ENCODE measurements at places on chromosomes 6 and 20.

GRCh38 chr6:165159460-165159859 lies 149.9 kb downstream of the C6orf118 start:
- no peak for DNase-seq

DNA sequence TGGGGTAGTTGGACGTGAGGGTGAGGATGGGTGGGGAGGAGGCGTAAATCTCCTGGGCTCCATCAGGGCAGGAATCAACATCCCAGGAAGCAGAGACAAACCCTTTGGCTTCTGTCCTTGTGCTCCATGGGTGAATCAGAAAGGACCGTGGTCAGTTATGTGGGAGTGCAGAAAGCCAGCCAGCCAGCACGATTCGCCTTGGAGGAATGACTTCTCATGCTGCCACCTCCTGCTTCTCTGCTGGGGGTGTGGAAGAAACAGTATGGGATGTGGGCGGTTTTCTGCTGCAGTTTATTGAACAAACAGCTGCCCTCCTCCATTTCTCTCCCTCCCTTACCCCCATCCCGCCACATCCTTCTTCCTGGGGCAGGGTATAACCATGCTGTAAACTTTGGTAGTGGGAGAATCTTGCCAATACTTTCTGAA lies 214.5 kb downstream of the SOX4 start:
- DNase-seq, result no peak

- no peak for DNase-seq
Measured at GRCh38 chr6:4518506-4518905, 257.7 kb upstream of the CDYL start.

- peak; percentile 28 for DNase-seq
Measured at GRCh38 chr6:130366107-130367005, 539 bp downstream of the TMEM200A start.

DNA sequence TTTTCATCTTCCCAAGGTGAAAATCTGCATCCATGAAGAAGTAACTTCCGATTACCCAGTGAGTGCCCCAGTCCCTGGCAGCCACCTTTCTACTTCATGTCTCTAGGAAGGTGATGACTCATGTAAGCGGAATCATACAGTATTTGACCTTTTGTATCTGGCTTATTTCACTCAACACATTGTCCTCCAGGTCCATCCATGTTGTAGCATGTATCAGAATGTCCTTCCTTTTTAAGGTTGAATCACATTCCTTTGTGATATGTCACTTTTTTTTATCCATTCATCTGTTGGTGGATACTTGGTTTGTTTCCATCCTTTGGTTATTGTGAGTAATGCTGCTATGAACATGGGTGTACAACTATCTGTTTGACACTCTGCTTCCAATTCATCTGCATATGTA lies 176.3 kb upstream of the CDYL start:
- DNase-seq, result no peak

DNA sequence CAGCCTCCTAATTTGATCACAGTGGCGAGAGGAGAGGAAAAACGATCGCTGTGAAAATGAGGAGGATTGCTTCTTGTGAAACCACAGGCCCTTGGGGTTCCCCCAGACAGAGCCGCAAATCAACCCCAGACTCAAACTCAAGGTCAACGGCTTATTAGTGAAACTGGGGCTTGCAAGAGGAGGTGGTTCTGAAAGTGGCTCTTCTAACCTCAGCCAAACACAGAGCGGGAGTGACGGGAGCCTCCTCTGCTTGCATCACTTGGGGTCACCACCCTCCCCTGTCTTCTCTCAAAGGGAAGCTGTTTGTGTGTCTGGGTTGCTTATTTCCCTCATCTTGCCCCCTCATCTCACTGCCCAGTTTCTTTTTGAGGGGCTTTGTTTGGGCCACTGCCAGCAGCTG lies 28.7 kb downstream of the SAYSD1 start:
- no peak for DNase-seq

GRCh38 chr6:48289841-48290240 lies 178.8 kb upstream of the PTCHD4 start:
- DNase-seq, result no peak

GRCh38 chr6:119323478-119323877 lies 26.1 kb downstream of the MAN1A1 start:
- no peak for DNase-seq

DNA sequence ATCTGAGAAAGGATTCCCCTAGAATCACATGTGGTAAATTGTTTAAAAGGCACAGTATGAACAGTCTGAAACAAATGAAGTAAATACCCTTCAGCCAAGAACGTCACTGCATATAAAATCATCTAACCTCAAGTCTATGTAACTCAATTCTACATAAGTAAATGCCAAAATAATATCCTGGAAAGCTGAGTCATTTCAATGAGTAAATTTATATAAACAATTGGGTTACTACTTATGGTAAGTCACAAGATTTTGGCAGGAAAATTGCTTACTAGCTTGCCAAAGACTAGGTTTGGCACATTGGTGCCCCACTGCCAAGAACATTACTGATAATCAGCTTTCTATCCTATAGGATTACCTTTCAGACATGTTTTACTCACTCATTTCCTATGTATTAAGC lies 8.4 kb downstream of the GMDS start:
- DNase-seq, result no peak

GRCh38 chr6:5080574-5080973 lies 4.6 kb upstream of the PPP1R3G start:
- no peak for DNase-seq

GRCh38 chr6:117711369-117711768 lies 36.1 kb downstream of the NUS1 start:
- DNase-seq, result no peak

- no peak for DNase-seq
Measured at GRCh38 chr6:22958677-22959076, 389.3 kb downstream of the HDGFL1 start.

- DNase-seq, result no peak
Measured at GRCh38 chr6:43129434-43130194, 41.5 kb upstream of the SRF start.

DNA sequence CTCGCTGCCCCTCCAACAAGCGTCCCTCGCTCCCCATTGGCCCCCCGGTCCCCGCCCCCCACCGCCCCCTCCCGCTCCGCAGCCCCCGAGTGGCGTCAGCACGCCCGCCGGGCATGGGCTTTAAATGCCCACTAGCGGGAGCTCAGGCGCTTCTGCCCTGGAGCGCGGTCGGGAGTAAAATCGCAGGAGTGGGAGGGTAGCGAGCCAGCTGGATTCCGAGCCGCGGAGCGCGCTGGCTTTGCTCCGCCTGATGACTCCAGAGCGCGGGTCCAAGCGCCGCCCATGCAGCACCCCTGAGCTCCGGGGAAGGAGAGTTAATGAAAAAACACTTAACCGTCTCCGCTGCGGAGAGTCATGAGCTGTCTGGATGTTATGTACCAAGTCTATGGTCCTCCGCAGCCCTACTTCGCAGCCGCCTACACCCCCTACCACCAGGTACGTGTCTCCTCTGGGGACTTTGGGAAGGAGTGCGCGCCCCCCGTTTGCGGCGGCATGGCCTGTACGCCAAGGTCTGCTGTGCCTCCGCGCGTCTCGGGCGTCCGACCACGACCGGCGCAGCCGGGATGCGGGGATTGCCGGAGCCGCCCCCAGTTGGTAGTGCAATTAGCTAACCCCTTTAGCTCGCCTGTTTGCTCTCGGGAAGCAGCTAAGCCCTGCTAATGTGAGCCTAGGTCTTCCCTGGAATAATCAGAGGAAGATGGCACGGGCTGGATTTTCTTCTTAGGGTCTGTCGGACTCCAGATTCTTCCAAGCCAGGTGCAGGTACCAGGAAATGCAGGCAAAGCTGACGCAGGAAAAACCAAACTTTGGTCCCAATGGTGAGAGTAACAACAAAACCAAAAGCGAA lies at the start of gene VGLL2:
VGLL2 (plus strand) TSS at position 149 of the 847 bp plus-strand sequence; CDS start at position 355, 206 bp downstream.
- DNase-seq, result no peak

GRCh38 chr20:35947489-35947888 lies 6.8 kb downstream of the SCAND1 start:
- DNase-seq, result no peak

DNA sequence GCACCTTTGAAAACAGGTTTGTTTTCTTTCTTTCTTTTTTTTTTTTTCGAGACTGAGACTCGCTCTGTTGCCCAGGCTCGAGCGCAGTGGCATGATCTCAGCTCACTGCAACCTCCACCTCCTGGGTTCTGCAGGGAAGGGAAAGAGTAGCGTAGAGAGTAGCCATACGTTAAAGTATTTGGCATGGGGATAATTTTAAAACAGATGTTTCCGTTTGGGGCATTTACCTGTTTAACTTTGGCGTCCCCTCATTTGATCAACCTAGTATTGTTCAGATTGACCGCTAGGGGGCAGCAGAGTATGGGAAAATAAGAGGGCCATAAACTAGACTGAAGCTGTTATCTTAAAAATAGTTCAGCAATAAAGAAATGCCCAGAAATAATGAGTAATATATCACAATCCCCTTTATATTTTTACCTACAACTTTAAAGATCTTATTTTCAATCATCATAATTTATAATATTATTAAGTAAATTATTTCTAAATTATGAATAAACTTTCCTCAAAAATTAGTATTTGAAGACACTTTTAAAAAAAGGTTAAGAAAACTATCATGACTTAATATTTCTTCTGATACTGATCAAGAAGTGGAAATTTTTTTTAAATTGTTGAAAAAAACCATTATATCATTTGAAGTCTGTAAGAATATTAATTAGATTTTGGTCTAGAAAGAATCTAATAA lies 7.6 kb upstream of the TAAR9 start:
- peak; percentile 66 for DNase-seq

DNA sequence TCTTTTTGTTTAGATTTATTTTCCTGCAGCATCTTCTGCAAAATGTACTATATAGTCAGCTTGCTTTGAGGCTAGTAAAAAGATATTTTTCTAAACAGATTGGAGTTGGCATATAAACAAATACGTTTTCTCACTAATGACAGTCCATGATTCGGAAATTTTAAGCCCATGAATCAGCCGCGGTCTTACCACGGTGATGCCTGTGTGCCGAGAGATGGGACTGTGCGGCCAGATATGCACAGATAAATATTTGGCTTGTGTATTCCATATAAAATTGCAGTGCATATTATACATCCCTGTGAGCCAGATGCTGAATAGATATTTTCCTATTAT lies 3.2 kb downstream of the FOXC1 start:
- DNase-seq, result no peak

DNA sequence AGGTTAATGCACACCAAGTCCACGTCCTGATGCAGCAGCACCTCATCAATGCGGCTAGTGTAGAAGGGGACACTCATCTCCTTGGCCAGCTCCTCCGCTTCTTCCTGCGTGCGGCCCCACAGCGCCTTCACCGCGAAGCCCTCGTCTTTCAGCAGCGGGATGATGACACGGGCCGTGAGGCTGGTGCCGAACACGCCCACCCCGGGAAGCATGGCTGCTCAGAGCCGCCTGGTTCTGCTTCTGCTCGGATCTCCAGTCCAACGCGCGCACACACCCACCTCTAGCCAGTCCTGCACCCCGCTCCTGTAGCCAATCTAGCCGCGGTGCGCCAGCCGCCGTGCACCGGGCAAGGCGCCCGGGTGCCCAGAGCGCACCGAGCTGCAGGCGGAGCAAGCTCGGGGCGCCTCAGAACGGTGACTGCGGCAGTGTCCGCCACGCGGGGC lies 700 bp downstream of the GFOD1 start:
- peak; percentile 31 for DNase-seq

GRCh38 chr6:161198176-161198575 lies 75.7 kb downstream of the AGPAT4 start:
- DNase-seq, result no peak

GRCh38 chr6:147651249-147652063 lies 143.0 kb downstream of the SAMD5 start:
- DNase-seq, result no peak

- DNase-seq, result no peak
Measured at GRCh38 chr20:3728876-3729275, 3.6 kb upstream of the HSPA12B start.

GRCh38 chr20:6381887-6382286 lies 259.1 kb upstream of the FERMT1 start:
- DNase-seq, result no peak

- no peak for DNase-seq
Measured at GRCh38 chr20:32894026-32894483, 35.3 kb downstream of the EFCAB8 start.

DNA sequence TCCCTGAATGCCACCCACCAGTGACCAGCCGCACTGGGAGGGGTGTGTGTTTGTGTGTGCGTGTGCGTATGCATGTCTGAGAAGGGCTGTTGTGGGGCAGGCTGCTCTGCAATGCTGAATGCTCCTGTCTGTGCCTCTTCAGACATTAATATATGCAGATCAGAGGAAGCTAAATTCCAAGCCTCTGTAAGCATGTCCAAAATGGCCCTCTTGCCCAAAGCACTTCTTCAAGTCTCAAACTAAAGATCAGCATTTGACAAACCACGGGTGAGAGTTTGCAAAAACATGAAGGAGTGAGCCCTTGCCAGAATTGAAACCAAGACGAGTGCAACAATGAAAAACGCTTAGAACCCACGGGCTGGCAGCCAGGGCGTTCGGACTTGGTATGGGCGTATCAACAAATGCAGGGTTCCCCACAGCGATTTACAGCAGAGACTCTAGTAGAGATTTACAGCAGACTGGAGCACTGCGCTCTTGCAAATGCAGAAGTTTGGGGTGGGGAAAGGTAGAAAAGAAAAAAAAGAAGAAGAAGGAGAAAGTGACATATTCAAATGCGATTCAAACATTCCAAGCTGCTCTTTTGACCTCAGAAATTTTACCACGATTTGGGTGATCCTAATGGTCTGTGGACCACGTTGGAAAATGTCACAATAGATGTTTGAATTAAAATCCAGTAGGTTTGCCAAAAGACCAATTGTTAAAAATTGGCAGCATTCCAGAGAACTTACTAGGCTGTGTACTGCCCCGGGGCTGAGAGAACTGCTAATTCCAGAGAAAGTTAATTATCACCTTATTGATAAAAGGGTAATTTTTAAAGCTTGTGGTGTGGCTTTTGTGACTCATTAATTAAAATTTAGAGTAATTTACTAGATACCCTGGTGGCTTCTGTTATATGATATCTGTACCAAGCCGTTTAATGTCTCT lies 3.5 kb downstream of the SCML4 start:
- DNase-seq, result no peak

- DNase-seq, result no peak
Measured at GRCh38 chr6:35752330-35752729, 15.5 kb downstream of the ARMC12 start.

DNA sequence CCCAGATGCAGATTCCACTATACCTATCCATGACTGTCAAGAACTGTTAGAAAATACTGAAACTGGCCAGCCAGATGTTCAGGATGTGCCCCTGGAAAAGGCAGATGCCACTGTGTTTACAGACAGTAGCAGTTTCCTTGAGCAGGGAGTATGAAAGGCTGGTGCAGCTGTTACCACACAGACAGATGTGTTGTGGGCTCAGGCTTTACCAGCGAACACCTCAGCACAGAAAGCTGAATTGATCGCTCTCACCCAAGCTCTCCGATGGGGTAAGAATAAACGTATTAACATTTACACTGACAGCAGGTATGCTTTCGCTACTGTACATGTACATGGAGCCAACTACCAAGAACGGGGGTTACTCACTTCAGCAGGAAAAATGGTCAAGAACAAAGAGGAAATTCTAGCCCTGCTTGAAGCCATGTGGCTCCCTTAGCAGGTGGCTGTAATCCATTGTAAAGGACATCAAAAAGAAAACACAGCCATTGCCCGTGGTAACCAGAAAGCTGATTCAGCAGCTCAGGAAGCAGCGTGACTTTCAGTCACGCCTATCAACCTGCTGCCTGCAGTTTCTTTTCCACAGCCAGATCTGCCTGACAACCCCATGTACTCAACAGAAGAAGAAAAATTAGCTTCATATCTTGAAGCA lies 459.7 kb upstream of the HTR1E start:
- no peak for DNase-seq

All from T-helper 9 cell (primary cell).